ENCODE measurements at places on chromosomes 16 and 17. TPM values are rescaled to one million over a fixed set of nuclear protein-coding genes. Genes with fewer than 3 reads are reported as not detected.

DNA sequence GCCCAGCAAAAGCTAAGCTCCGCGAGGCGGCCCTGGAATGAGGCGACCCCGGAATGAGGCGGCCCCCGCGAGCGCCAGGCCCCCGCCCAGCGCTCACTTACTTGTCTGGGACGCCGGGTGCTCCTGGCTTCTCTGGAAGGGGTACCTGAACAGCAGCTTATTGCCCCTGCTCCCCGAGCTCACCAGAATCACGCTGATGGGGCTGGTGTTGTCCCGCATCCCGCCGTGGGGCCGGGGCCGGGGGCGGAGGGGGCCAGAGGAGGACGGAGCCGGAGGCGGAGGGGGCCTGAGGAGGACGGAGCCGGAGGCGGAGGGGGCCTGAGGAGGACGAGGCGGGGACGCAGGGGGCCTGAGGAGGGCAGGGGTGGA, 440 bp downstream of the NPRL3 start:
- no peak for DNase-seq

DNA sequence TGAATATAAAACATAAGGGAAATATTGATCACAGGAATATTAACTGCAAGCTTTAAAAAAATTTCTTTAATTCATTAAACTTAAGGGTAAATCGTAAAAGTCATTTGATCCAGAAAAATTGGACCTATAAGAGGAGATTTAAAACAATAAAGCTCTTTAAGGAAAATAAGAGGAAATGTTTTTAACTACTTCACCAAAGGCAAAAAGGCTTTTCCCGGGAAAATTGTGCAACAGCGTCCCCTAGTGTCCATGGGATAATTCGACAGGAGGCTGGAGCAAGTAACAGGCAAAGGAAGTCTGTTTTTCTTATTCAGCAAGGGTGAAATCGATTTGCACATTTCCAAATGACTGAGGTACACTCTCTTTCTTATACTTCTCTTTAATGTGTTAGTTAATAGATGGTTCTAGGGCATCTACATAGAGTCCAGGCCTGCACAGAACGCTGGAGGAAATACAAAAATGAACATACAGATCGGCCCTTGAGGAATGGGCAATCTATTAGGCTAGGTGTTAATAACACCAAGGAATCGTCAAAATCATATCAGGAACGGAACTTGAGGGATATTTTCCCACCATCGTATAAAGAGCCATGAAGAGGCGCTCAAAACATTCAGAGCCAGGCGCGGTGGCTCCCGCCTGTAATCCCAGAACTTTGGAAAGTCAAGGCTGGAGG, 61.4 kb downstream of the ZNF18 start:
- DNase-seq = peak; percentile 34

- DNase-seq = peak; percentile 15
Measured at GRCh38 chr17:35087731-35088355, 24.3 kb upstream of the RFFL start.

DNA sequence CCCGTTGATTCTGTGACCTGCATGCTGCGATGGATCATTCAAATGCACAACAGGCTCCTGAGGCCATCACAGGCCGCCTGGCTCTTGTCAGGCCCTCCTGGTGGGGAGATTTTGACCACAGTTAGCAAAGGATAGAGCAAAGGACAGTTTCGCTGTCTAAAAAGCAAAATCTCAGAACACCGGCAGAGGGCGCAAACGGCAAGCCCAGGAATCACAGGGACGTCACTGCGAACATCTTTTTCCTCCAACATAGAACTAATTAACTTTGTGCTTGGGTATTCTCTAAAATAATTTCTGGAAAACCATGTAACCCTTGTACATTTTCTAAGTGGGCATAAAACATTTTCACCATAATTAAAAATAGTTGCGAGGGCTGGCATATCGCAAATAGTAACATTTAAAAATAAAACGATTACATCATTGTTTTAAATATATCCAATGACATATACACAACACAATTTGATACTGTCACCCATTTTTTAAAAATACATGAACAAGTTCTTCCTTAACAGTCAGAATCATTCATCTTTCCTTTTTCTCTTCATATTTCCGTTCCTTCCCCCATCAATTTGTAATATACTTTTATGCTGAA, 19.7 kb upstream of the SLC47A1 start:
- no peak for DNase-seq

DNA sequence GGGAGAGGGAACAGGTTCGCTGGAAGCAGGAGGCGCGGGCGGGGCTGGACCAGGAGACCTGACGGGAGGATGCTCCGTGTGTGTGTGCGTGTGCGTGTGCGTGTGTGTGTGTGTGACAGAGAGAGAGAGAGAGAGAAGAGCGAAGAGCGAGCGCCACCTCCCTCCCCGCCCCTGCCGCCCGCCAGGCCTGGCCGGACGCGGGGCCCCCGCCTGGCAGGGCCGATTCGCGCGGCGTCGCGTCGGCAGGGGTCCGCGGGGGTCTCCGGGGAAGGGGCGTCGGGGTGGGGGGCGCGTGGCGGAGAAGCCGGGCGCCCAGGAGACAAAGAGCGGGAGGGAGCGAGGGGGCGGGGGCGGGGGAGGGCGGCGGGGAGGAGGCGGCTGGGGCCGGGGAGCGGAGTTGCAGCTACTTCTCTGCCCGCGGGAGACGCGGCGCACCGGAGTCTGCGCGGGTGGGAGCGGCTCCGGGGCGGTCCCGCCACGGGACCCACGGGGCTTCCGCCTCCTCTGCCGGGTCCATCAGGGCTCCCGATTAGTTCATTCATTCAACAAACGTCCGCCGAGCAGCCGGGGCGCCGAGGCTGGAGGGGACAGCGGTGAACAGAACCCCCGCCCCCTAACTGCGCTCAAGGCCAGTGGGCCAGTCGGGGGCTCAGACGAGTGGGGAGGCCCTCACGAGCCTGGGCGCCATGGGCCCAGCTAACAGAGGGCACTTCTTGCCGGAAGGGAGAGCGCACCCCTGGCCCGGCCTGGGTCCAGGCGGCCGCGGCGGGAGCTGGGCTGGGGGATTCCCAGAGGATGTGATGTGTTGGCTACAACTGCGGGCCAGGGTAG, at the start of gene SAMD14:
Gene SAMD14 (minus strand): TSS at position 433 of the 831 bp plus-strand sequence. CDS start 5,201 bp downstream, outside the sequence.
- DNase-seq = no peak

DNA sequence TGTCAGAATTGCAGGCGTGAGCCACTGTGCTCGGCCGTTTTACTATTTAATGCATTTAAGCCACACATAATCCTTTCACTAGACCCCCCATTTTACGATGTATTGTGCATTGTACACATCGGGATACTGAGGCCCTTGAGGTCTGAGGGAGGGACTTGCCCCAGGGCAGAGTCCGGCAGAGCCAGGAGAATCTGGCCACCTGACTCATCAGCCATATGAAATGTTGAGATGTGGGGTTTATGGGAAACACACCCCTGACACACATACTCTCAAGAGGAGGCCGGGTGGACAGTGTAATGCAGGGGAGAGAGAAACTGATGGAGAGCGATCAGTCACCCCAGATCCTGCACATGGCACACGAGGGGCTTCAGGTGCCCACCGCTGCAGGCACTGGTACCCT, 196.6 kb downstream of the ZNF423 start:
- DNase-seq = no peak

GRCh38 chr17:944266-944826, 35.2 kb downstream of the NXN start:
- no peak for DNase-seq

DNA sequence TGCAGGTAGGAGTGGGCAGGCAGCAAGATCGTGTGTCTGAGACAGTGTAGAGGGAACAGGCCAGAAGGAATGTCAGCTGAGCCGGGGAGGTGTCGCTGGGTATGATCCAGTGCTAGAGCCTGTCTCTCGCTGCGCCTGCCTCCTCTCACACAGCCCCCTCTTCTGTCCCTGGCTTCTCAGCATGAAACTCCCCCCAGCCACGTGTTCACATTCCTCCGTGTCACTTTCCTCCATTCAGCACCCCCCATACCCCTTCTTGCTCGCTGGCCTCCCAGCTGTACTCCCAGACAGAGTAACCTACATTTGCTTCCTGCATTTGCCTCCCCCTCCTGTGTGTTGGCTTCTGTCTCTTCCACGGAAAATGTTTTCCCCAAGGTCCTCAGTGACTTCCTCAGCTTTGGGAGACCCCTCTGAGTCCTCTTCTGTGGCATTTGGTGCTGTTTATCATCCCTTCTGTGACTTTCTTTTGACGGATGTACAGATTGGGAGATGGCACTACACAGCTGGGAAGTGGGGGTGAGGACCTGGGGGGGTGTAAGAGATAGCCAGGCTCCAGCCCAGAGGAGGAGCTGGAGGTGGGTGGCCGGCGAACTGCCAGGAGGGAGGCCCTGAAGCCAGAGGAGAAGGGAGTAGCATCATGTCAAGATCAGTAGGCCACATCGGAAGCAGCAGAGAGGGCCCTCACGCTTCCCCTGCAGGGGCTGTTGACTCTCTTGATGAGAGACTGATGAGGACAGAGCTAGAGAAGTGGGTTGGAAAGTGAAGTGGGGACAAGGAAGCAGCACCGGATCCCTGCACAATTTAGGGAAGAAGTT, 19.2 kb downstream of the SGF29 start:
- DNase-seq = peak; percentile 61

GRCh38 chr16:2042986-2043666, 4.5 kb downstream of the NTHL1 start:
- no peak for DNase-seq

- DNase-seq = no peak
Measured at GRCh38 chr16:28524681-28525171, 14.0 kb downstream of the NUPR1 start.

DNA sequence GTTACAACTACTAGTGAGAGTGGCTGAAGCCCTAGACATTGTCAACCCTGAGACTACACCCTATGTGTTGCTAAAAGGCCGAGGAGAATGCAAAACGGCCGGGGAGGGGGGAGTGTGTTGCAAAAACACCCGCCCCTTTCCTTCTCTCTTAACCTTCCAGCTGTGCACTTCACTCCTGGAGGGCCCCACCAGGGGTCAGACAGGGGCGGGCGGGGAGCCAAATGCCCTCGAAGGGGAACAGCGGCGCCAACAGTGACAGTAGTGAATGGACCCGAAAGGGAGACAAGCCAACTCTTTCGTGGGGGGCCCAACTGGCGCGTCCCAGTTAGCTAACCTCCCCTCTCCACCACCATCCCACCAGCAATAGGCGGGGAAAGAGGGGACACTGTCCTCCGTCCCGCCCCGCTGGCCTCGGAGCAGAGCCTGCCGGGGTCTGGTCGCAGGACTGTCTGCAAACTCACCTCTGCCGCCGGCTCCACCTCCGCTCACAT, 352 bp downstream of the MARF1 start:
- peak; percentile 33 for DNase-seq

- DNase-seq = no peak
Measured at GRCh38 chr17:58329035-58329809, 627 bp upstream of the TSPOAP1 start.

DNA sequence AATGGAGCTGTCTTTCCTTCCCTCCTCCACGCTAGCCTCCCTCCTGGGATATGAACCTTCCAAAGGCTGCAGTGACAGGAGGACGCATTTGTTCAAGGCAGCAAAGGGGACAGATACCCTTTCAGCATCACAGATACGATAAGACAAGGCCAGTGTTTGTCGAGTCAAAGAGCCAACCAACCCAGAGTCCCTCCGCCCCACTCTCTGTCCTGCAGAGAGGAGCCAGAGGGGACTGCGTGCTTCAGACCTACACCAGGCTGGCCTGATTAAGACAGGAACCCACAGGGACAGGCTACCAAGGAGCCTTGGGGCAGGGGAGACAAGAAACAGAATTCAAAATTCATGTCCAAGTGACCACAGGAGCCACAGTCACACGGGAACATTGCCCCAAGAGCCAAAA, 72.6 kb upstream of the CDH5 start:
- no peak for DNase-seq

GRCh38 chr16:89352091-89352681, 134.7 kb downstream of the ZNF778 start:
- no peak for DNase-seq

GRCh38 chr17:75261336-75262111, at the start of the genes GGA3 and MRPS7:
TSS of gene GGA3 (minus strand) at chr17:75261606. CDS start at chr17:75261587, 19 bp downstream.
TSS of gene MRPS7 (plus strand) at chr17:75261879. CDS start at chr17:75261901, 22 bp downstream.
- peak; percentile 92 for DNase-seq

DNA sequence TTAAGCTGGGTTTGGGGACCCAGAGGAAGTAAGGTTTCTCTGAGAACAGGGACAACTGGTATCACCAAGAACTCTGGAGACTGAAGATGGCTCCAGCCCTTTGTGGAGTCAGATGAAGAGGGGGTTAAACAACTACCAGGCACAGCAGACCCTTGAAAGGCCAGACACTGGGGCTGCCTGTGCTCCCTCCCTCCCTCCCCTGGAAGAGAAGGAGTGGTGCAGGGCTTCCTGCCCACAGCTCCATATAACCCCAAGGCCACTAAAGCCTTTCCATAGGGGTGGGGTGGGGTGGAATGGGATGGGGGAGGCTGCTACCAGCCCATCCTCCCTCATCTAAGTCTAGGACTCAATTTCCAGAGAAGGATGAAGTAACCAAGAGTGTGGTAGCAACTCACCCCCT, 66.7 kb downstream of the CCDC182 start:
- DNase-seq = no peak

DNA sequence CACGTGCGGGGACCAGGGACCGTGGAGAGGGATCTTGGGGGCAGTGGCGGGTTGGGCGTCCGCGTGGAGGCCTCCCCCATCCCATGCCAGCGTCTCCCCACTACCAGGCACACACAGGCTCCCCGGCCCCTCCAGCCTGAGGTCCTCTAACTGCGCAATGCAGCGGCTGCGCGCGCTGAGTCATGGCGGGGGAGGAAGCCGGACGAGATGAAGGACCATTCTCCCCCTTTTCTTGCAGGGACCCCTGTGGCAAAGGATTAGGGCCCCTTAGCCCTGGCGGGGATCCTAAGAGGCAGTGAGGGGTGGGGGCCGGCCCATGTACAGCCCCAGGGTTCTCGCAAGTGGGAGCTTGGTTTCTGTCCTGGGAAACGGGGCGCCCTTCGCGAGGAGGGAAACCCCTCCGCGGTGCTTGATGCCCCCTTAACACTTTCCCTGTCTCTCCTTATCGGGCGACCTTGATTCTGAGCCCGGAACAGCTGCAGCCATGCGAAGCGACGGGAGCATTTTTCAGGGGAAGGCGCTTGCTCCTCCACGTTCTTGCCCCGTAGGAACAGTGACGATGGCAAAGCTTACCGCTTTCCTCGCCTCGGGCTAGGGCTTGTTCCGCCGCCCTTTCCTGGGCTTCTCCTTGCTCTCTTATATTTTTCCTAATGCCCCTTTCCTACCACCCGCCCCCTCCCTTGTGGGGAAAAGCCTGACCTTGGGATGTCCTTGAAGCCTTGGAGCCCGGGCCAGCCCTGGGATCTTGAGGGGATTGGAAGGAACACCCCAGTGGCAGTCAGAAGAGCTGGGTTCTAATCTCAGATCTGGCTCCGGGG, 592 bp downstream of the ALDOA start:
- DNase-seq = no peak

GRCh38 chr17:41919165-41919817, 540 bp upstream of the ACLY start:
- DNase-seq = no peak

DNA sequence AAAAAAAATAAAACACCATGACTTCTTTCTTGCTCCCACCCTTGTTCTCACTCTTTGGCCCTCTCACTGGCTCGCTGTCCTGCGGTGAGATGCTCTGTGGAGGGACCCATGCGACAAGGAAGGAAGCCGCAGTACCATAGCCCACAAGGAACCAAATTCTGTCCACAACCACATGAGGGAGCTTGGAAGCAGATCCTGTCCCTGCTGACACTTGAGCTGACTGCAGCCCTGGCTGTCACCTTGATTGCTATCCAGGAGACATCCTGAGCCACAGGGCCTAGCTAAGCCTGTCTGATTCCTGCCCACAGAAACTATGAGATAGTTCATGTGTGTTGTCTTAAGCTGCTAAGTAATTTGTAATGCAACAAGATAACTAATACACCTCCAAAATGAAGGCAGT, 4.8 kb upstream of the MT2A start:
- no peak for DNase-seq

Gene AGRP
- polyA plus RNA-seq = not detected

Gene KRTAP4-5
- polyA plus RNA-seq = not detected

Gene GINS2
- 17.7 TPM for polyA plus RNA-seq

Gene SLC16A6
- 0.43 TPM for polyA plus RNA-seq

Measured in left renal cortex interstitium (tissue), 4 donors.